ENCODE measurements at places on chromosomes 5 and 9.

DNA sequence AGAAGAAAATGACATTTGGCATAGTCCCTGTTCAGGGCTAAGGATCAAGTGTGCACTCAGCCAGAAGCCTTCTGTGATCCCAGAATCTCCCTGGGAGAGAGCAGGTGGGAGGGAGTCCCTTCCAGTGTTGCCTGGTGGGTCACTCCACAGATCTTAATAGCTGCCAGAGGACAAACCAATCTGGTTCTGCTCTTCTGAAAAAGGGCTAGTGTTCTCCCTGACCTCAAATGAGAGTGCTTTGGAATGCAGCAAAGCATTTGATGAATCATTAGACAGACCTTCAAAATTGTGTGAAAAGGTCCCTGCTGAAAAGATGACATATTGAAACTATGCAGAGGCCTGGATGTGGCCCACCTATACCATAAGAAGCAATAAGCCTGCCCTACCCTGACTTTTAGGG lies 339.7 kb downstream of the TMEM232 start:
- no peak for DNase-seq

DNA sequence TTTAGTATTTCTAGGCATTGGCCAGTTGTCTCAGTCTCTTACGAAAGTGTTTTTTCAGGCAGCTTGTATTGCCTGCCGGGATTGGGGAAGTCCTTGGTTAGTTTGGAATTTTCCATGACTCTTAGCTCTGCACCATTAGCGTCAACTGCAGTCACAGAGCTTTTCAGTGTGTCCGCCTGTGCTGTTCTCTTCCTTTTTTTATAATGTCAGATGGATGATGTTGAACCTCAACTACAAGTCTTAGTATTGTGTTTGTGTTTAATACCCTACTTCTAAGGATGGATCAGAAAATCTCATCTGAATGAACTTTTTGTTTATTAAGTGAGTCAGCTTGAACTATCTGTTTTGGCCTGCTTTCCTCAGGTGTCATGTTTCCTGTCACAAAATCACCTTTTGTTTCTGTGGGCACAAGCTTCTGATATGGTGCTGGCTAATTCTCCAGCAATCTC lies 33.1 kb downstream of the ATP6V0E1 start:
- no peak for DNase-seq

DNA sequence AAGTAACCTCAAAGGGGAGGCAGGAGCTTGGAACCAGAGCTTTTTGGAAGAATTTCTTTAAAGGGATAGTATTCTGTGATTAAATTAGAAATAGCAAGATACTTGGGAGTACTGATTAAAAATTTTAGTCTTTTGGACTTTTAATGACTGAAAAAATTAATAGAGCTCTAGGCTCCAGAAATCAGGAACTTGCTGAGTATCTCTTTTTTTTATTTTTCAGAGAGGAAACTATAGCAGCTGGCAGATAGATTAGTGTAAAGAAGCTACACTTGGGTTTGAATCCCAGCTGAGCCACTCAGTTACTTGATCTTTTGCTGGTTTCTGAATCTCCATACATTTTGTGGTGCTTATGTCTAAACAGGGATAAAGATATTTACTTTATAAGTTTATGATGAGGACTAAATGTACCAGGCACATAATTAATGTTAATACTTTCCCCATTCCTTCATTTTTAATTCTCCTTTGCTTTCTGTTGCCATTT lies 94.2 kb upstream of the TNC start:
- DNase-seq = no peak

DNA sequence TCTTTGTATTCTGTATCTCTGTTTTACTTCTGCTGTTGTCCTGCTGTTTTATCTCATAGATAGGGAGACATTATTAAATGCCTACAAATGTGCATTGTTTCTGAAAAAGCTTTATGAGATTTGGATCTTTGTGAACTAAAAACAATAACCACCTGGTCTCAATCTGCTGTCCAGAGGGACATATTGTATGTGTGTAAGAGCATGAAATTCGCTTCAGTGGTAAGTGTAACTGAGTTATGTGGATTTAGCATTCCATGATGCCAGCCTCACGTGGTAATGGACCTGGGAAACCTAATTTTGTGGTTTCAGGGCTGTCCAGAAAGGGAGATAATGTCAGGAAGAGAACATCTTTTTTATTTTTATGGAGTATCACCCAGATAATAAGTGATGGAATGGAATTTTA lies 119.3 kb downstream of the GDNF start:
- no peak for DNase-seq

- DNase-seq = no peak
These were observed 51.6 kb downstream of the DOCK8 start for GRCh38 chr9:266228-266627.

GRCh38 chr5:38555354-38556087 lies 925 bp downstream of the LIFR start:
- no peak for DNase-seq

DNA sequence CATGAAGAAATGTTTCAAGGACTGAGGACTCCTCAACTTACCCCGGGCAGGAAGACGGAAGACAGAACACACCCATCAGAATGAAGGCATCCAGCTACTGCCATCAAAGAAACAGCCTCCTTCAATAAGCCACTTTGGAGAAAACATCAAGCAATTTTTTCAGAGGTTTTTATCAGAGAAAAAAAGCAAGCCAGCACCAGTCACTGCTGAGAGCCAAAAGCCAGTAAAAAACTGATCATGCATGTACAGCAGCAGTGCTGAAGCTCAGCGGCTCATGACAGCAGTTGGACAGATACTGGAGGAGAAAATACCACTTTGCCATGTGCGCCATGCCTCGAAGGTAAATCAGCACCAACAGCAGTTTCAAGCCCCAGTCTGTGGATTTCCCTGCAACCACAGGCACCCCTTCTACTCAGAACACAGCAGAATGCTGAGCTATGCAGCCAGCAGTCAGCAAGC lies 10.1 kb upstream of the ZNF484 start:
- DNase-seq = no peak

- DNase-seq = no peak
These were observed 147.8 kb upstream of the RAPGEF1 start for GRCh38 chr9:131887680-131888079.

DNA sequence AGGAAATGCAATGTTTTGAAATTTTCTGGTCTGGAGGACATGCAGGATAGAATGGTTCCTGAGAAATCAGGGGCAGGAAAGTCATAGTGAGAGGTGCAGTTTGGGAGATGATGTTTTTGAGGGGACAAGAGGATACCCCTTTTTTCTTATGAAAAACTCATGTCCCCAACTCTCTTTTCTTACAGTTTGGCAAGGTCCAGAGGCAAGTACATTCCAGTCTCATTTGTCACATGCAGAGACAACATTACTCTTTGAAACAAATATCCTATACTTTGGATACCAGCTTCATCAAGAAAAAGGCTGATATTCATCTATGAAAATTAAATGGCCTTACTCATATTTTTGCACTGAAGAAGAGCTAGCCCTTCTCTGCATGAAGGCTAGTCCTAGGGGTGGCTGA lies 48.2 kb downstream of the EQTN start:
- no peak for DNase-seq

- DNase-seq = no peak
These were observed 73.0 kb upstream of the SLC25A51 start for GRCh38 chr9:37976714-37977477.

GRCh38 chr5:542319-543311 lies 18.4 kb upstream of the SLC9A3 start:
- no peak for DNase-seq

- no peak for DNase-seq
These were observed 212.7 kb downstream of the ESM1 start for GRCh38 chr5:54772684-54773083.

- no peak for DNase-seq
These were observed 177.5 kb downstream of the AOPEP start for GRCh38 chr9:94903961-94904421.

DNA sequence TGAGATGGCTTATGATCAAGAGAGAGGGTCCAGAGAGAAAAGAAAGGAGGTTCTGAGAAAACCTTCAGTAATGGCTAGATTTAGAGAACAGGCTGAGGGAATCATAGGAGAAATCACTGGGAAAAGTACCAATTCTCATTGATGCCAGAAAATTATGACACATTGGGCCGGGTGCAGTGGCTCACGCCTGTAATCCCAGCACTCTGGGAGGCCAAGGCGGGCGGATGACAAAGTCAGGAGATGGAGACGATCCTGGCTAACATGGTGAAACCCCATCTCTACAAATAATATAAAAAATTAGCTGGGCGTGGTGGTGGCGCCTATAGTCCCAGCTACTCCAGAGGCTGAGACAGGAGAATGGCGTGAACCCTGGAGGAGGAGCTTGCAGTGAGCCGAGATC lies 29.5 kb upstream of the PLIN2 start:
- DNase-seq = no peak

DNA sequence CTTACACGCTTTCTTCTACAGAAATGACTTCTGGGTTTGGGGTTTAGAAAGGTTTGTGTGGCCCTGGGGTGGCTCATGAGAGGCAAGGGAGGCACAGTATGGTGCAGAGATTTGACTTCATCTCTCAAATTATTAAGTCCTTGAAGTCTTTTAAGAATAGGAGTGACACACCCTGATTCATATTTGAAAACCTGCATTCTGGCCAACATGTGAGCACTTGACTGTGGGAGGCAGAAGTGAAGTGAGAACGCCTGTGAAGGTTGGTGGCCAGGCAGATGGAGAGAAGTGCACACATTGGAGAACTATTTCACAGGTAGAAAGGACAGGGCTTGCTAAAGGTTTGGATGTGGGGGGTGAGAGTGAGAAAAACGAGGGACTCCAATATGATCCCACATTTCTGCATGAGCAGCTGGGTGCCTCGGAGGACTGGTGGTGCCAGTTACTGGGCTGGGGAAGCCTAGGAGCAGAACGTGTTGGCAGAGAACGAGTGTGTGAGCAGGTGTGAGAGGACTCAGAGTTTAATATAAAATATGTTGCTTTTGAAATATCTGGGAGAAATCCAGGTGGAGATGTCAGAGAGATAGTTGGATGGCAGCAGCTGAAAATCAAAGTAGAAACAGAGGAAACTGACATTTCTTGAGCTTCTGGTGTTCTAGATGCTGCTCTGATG lies 240.0 kb upstream of the ADAMTSL1 start:
- DNase-seq = no peak

DNA sequence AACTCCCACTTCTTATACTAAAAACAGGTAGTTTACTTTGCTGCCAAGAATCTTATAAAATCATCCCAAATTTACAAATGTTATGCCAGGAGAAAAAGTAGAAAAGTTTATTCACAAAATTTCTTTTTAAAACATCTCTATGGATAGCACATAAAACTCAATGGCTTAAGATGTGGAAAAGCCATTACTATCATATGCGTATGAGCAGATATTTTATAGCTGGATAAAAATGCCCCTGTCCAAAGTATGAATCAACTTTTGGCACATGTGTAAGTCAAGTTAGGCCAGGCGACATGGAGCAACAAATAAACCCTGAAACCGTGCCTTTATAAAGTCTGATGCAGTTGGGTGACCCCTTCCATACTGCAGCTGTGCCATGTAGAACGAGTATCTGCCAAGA lies 38.6 kb upstream of the FBP1 start:
- no peak for DNase-seq

- DNase-seq = no peak
These were observed 49.9 kb downstream of the LRRTM2 start for GRCh38 chr5:138824924-138825863.

DNA sequence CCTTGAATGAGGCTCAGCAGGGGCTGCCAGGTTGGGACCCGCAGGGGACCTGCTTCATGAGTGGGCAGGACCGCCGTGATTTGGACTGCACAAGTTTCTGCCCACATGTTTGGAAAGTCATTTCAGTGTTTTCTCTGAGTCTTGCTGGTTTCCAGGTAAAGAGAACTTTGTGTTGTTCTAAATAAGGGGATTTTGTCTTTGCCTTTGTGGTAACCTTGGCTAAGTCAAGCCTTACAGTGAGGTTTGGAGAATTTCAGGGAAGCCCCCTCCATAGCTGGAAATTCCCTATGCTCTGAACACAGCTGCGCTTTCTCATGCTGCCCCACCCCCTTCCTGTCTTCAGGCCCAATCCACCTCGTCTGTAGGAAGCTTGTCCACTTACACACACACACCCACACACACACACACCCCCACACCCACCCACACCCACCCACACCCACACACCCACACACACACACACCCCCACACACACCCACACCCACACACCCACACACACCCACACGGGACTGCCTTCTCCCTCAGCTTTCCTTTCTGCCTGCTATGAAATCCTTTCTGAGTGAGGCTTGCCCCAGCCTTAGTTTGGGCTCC lies 270.1 kb downstream of the HSPA4 start:
- DNase-seq = no peak

- DNase-seq = peak; percentile 50
These were observed 16.9 kb downstream of the DNAJC18 start for GRCh38 chr5:139422307-139422893.

- no peak for DNase-seq
These were observed 25.5 kb downstream of the TMEM245 start for GRCh38 chr9:109094268-109094667.

- DNase-seq = no peak
These were observed 43.7 kb downstream of the SECISBP2 start for GRCh38 chr9:89361816-89362646.

GRCh38 chr5:1476181-1476966 lies 31.1 kb upstream of the SLC6A3 start:
- DNase-seq = no peak

DNA sequence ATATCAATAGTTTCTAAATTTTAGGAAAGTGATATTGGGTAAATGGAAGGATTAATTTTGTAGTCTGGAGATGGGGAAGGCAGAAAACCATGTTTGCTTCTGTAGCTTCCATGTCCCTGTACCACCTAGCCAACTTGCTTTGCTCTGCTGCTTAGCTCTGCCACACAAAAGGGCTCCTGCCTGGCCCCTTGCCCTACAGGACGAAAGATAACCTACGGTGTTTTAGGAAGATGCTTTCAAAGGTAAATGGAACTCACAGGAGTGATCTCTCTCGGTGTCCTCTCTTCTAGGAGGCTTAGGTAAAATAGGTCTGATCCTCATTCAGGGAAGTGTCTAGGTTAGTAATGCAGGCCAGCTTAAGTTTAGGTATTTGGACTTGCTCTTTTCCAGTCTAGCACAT lies 37.8 kb upstream of the DMXL1 start:
- DNase-seq = no peak

DNA sequence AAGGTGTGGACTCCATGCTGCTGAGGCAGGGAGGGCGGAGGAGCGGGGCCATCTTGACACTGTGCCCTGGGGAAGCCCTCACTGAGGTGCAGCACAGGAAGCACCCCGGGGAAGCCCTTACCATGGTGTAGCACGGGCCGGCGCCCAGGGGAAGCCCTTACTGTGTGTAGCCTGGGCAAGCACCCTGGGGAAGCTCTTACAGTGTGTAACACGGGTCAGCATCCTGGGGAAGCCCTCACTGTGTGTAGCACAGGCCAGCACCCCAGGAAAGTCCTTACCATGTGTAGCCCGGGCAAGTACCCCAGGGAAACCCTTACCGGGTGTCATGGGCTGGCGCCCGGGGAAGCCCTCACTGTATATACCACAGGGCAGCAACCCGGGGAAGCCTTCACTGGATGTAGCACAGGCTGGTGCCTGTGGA lies 62.6 kb upstream of the ZNF354B start:
- no peak for DNase-seq

- no peak for DNase-seq
These were observed 4.6 kb downstream of the ZNF622 start for GRCh38 chr5:16461026-16461425.

- DNase-seq = no peak
These were observed 80.2 kb upstream of the DMRT1 start for GRCh38 chr9:761176-761792.

All from NCI-H1105 treated with DMSO at 0.1 percent for 48 hours (cell line).